Right ventricle myocardium inferior (tissue), 1 donor: ENCODE measurements at places on chromosomes 1 and 21. TPM values are rescaled to one million over a fixed set of nuclear protein-coding genes. Genes with fewer than 3 reads are reported as not detected.

Gene SPRR5
- not detected for total RNA-seq

- no peak for DNase-seq
These were observed 24.1 kb downstream of the SLC45A3 start for GRCh38 chr1:205656236-205656635.

Gene FAM3B
- total RNA-seq: not detected

Gene COP1
- 23.4 TPM for total RNA-seq

Gene FAM163A
- total RNA-seq: 0.65 TPM

DNA sequence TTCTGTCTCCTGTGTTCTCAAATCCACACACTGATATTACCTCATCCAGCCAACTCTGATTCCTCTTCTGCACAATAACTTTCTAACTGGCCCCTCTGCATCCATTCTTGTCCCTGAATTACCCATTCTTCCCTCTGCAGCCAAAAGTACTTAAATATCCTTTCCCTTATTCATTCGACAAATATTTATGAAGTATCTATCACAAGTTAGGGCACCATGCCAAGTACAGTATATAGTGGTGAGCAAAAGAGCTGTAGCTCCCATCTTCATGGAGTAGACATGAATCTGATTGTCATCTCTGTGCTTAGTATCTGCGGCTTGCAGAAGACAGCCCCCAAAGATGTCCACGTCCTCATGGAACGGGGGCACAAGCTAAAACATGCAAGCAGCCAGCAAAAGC is 316.8 kb downstream of the SETD4 start:
- no peak for DNase-seq

- DNase-seq: no peak
These were observed 6.4 kb upstream of the PROK1 start for GRCh38 chr1:110444561-110444960.

DNA sequence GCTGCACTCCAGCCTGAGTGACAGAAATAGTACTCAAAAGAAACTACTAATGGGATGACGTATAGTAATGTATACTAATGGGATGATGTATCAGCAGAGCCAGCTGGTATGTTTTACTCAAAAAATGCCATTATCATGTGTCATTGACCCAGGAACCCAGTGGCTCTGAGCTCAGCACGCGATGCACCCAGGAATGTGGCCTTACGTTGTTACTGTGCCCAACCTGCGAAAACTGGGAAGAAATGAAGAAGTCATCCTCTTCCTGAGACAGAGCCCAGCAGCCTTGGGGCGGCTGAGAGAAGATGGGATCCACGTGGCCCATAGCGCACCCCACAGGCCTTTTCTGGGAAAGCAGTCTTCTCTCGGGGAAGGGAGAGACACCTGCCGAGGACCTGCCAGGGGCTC is 8.8 kb downstream of the UBE2J2 start:
- DNase-seq: peak; percentile 42

- DNase-seq: no peak
These were observed 13.0 kb downstream of the TRAF5 start for GRCh38 chr1:211339631-211340041.

DNA sequence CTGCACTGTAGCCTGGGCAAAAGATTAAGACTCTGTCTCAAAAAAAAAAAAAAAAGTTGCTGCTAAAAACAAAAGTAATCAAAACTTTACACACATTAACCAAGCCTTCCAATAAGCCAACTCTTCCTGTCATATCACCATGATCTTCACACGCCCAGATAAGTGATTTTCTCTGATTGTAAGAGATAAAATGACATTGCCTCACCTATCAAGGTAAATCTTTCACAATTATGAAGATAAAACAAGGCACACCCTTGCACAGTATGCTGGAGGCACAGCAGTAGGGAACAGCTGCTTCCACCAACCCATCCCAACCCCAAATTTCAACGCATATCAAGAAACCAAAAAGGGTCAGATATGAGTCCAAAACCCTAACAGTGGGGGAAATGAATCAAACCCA is 8.8 kb upstream of the TIAM1 start:
- no peak for DNase-seq

DNA sequence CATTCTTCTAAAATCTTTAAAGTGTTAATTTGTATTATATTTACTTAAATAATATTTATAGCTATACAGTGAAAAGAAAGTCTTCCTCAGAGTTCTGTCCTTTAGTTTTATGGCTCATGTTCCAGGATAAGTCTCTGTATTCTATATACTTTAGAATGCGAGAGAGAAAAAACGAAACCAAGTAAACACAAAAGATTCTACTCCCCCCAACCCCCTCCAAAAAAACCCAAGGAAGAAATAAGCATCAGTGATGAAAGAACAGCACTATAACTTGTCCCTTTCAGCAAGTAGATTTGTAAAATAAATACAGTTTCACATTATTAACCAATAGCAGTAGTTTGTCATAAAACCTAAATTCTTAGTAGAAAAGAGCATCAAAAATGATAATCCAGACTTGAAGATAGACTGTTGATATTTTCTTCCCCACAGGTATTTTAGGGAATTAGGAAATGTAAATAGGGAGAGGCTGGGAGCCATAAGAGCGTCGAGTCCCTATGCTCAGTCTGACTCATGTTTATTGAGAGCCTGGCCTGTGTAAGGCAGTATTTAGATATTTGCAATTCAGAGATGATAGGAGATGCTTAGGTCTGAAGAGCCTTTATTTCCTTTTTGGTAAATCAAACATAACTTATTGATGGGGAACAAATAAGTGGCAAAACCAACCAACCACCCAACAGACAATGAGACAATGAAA is 35.5 kb downstream of the CDC14A start:
- no peak for DNase-seq

GRCh38 chr1:78126506-78126905 is 80.7 kb downstream of the GIPC2 start:
- no peak for DNase-seq

Gene LHX8
- total RNA-seq: not detected

GRCh38 chr1:229619614-229620013 is 6.3 kb downstream of the TAF5L start:
- no peak for DNase-seq
